Osteoblast (primary cell): ENCODE measurements at places on chromosomes 12 and 14. TPM values are rescaled to one million over a fixed set of nuclear protein-coding genes. Genes with fewer than 3 reads are reported as not detected.

The CELA1 gene
- total RNA-seq, result not detected in 2 replicates

DNA sequence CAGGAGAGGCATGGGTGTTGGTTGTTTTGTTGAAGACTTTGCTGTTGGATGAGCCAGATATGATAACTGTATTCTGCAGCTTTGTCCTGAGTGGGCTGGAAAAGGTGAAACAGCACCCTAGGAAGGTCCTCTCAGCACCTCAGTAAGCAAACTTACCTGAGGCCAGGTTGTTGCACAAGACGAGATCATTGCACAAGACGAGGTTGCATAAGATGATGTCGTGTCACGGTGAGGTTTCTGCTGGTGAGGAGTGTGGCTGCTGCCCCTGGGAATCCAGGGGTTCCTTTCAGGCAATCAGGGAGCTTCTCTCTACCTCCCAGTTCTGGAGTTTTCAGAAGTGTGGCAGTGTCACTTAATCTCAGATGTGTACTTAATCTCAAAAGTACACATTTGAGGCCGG lies 85.6 kb downstream of the GLT1D1 start:
- H3K27ac ChIP-seq, result no peak overlapping the region
- no peaks in the 10 kb centered on the region for H3K36me3 ChIP-seq
- H3K27me3 ChIP-seq, result no peaks in the 10 kb centered on the region
- no peak overlapping the region for H3K4me3 ChIP-seq
- H3K4me1 ChIP-seq, result no peaks in the 10 kb centered on the region
- DNase-seq, result no peak

DNA sequence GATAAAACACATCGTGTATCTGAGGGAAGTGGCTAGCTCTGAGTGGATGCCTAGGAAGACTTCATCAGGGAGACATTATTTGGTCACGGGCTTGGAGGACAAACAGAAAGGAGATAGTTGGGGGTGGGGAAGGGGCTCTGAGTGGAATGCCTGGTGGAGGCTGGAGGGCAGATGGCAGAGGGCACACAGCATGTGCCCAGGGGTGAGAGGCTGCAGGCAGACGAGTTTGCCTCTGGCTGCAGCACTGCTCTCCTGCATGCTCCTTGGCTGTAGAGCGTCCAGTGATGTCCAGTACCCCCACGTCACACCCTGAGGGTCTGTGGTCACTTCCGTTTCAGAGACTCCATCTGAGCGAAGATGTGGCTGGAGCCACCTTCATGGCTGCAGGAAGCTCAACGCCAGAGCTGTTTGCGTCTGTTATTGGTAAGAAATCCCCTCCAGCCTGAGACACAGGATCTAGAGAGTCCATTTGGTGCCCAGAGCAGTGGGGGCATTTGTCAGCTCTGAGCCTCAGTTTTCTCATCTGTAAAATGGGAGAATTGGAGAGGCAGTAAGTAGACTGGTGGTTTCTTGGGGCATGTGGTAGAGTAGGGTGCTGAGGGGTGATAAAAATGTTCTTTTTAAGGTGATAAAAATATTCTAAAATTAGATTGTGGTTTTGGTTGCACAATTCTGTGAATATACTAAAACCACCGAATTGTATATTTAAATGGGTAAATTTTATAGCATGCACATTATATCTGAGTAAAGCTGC lies 71.7 kb upstream of the RIN3 start:
- no peaks in the 10 kb centered on the region for H3K36me3 ChIP-seq
- H3K4me1 ChIP-seq, result no peaks in the 10 kb centered on the region
- no peaks in the 10 kb centered on the region for H3K27me3 ChIP-seq
- no peak overlapping the region for H3K4me3 ChIP-seq

DNA sequence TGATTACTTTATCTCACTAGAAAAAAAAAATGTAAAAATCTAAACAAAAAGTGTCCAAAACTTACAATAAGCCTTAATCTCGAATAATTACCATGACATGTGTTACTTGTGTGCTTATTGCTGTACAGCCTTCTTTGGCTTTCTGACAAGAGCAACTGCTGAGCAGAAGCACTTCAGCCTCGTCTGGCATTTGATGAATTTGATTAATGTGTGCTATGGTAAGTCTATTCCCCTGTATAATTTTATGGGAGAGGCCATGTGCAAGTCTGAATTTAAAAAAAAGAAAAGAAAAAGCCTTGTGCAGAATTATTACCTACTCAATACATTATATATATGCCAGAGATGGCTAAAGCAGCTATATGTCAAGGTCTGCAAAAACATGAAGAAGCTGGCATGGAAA lies 113.9 kb downstream of the AEBP2 start:
- H3K27ac ChIP-seq, result no peak overlapping the region
- no peaks in the 10 kb centered on the region for H3K36me3 ChIP-seq
- H3K4me1 ChIP-seq, result no peaks in the 10 kb centered on the region
- H3K27me3 ChIP-seq, result no peaks in the 10 kb centered on the region
- no peak overlapping the region for H3K4me3 ChIP-seq

GRCh38 chr12:115870021-115870420 lies 407.5 kb downstream of the MED13L start:
- H3K27ac ChIP-seq, result no peak overlapping the region
- no peaks in the 10 kb centered on the region for H3K36me3 ChIP-seq
- no peak for DNase-seq
- H3K4me3 ChIP-seq, result no peak overlapping the region
- H3K4me1 ChIP-seq, result no peaks in the 10 kb centered on the region

DNA sequence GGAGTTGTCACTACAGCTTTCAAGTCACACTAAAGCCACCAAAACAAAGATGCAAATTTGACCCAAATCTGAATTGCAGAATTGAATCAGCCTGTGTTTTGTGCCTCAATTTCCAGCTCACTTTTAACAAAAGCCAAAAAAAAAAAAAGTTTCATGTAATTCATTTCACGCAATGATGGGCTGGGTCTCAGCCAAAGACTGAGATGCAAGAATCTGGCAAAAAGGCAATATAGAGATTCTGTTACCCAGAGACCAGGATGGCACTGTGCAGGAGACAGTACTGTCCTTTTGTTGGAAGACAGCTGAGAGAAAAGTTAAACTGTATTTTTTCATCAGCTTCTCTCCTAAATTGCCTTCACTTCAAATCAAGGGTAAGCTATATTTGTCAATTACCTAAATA lies 205.7 kb upstream of the NPAS3 start:
- no peaks in the 10 kb centered on the region for H3K27me3 ChIP-seq
- H3K36me3 ChIP-seq, result no peaks in the 10 kb centered on the region
- H3K4me1 ChIP-seq, result no peaks in the 10 kb centered on the region
- no peak overlapping the region for H3K27ac ChIP-seq

DNA sequence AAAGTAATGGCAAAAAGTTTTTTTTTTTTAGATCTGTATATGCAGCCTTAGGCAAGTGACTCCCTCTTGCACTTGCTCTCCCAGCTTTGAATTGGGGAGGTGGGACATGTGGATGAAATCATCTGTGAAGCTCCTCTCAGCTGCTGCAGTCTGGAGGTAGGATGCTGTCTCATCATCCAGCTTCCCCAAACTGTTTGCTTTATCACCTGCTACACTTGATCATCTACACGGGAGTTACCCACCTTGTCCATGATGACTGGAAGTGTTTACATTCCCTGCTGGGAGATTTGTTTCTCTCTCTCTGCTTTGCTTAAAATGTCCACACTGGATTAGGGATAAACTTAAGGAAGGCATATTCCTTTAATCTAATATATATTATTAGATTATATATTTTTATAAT lies 8.5 kb upstream of the FGF23 start:
- H3K4me3 ChIP-seq, result no peak overlapping the region
- H3K36me3 ChIP-seq, result no peaks in the 10 kb centered on the region
- no peaks in the 10 kb centered on the region for H3K4me1 ChIP-seq
- no peak for DNase-seq
- no peak overlapping the region for H3K27ac ChIP-seq
- no peaks in the 10 kb centered on the region for H3K27me3 ChIP-seq

- DNase-seq, result no peak
- H3K27me3 ChIP-seq, result peaks cover 78% of the 10 kb centered on the region
- H3K4me1 ChIP-seq, result no peaks in the 10 kb centered on the region
- H3K36me3 ChIP-seq, result no peaks in the 10 kb centered on the region
- no peak overlapping the region for H3K4me3 ChIP-seq
- H3K27ac ChIP-seq, result no peak overlapping the region
These were observed 5.8 kb downstream of the ARHGAP9 start for GRCh38 chr12:57473886-57474285.

DNA sequence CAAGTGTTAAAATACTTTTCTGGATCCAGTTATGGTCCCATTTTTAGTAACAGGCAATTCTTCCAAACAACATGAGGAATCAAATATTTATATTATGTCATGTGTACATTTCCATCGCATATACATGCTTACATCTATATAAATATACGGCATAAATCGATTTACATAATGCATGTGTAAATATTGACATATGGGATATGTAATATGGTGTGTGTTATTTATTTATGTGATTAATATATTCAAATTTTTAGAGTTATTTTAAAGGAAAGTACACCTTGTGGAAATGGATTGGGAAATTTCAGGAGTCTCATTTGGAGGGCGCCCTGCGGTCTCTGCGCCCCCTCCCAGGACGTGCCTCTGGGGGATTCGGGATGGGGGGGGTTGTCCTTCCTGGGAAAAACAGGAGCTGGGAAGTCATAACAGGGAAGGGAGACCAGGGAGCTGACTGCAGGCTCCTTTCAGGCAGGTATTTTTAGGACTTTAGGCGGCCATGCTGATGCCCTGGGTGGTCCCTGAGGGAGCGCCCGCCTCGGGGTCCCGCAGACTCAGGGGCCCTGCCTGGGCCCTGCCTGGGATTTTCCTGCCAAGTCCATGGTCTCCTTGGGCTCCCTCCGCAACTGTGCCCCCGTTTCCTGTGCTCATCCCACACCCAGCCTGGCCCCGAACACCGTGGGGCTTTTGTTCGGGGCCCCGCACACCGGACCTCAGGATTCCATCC lies 82.7 kb upstream of the SFSWAP start:
- H3K36me3 ChIP-seq, result no peaks in the 10 kb centered on the region
- DNase-seq, result no peak
- no peak overlapping the region for H3K27ac ChIP-seq
- no peaks in the 10 kb centered on the region for H3K4me1 ChIP-seq
